Mucosa of gallbladder (tissue), 1 donor: ENCODE measurements at places on chromosomes 16 and 17. TPM values are rescaled to one million over a fixed set of nuclear protein-coding genes. Genes with fewer than 3 reads are reported as not detected.

The MYH8 gene
- not detected for total RNA-seq

DNA sequence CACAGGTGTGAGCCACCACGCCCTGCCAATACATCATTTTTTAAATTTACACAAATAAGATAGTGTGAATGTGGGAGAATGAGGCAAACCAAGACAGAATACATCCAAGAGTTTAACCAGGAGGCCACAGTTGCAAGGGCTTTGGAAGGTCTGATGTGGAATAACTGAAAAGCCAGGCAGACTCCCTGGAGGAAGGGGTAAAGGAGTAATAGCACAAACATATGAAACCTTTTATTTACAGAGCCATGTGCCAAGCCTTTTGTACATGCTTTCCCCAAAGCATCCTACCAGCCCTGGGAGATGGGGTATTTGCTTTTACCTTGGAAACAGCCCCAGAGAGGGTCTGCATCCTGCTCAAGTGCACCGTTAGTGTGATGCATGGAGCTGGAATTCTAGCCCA lies 4.7 kb downstream of the ADGRG3 start:
- DNase-seq = no peak

GRCh38 chr16:57743458-57743857 lies 7.9 kb downstream of the KATNB1 start:
- DNase-seq = no peak

GRCh38 chr17:37506678-37507077 lies 17.0 kb downstream of the DUSP14 start:
- no peak for DNase-seq

- no peak for DNase-seq
Measured at GRCh38 chr17:39237586-39237985, 11.8 kb upstream of the STAC2 start.
